ENCODE measurements at places on chromosomes 16 and 17. TPM values are rescaled to one million over a fixed set of nuclear protein-coding genes. Genes with fewer than 3 reads are reported as not detected.

Gene SMIM36
- total RNA-seq: not detected

Gene ABAT
- 1.8 TPM for total RNA-seq

Gene DNAI2
- not detected for total RNA-seq

Gene KCNAB3
- 0.17 TPM for total RNA-seq

Gene RASL10B
- total RNA-seq: 0.26 TPM

Gene ZP2
- 0.11 TPM for total RNA-seq

Gene CCL11
- not detected for total RNA-seq

Gene LSM12
- 22.6 TPM for total RNA-seq

Gene FA2H
- not detected for total RNA-seq

Gene FSCN2
- total RNA-seq: 0.54 TPM

Gene LLGL2
- total RNA-seq: 15.0 TPM

Gene STAC2
- not detected for total RNA-seq

Gene TBC1D3
- not detected for total RNA-seq

Gene C1QTNF8
- not detected for total RNA-seq

Gene C16orf96
- not detected for total RNA-seq

Gene CACNG3
- total RNA-seq: not detected

Gene VTN
- 0.22 TPM for total RNA-seq

Gene CCL2
- 53.9 TPM for total RNA-seq

Gene SLC6A2
- 0.11 TPM for total RNA-seq

Gene WDR90
- total RNA-seq: 6.4 TPM

Gene CWC25
- 9.7 TPM for total RNA-seq

Gene C16orf92
- total RNA-seq: not detected

Gene STX1B
- total RNA-seq: 0.76 TPM

Gene CCL4
- not detected for total RNA-seq

Data from dermis lymphatic vessel endothelial cell (primary cell).